ENCODE measurements at places on chromosomes 6 and 20. TPM values are rescaled to one million over a fixed set of nuclear protein-coding genes. Genes with fewer than 3 reads are reported as not detected.

Gene COL9A3
- 37.6 TPM for total RNA-seq

Gene EMILIN3
- total RNA-seq: not detected

- no peak for DNase-seq
Measured at GRCh38 chr6:148547110-148547509, 199.7 kb upstream of the UST start.

DNA sequence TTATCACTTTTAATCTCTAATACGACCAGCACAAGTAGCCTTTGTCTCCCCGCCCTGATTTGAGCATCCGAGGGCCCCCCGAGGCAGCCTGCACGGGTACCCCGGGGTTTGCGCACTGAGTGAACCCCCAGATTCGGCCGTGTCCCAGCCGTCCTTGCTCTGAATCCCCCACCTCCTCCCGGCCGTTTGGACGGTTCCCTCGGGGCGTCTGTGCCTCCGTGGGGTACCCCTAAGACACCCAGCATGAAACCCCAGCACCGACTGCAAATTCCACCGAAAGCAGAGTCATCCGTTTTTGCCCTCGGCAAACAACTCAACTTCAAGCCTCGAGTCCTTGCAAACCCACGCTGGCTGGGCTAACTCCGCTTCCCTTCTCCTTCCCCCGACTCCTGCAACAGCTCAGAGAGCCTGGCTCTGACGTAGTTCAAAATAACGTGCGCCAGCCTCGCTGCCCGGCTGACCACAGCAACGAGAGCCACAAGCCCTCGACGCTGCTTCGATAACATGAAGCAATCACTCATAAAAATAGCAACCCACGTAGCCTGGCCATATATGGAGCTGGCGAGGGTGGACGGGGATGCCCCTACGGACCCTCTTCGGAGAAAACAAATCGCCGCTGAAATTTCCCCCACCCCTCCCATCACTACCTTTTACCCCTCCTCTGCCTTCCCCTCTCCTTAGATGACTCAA is 764 bp upstream of the SNAP25 start:
- DNase-seq: no peak

- no peak for DNase-seq
Measured at GRCh38 chr6:88380618-88381288, 214.6 kb upstream of the CNR1 start.

- no peak for DNase-seq
Measured at GRCh38 chr20:58975353-58975752, 5.7 kb upstream of the NELFCD start.
